ENCODE measurements at places on chromosomes 5 and 9. TPM values are rescaled to one million over a fixed set of nuclear protein-coding genes. Genes with fewer than 3 reads are reported as not detected.
A peak's percentile ranks its signal among the peaks of the same experiment; 100 is the strongest.

DNA sequence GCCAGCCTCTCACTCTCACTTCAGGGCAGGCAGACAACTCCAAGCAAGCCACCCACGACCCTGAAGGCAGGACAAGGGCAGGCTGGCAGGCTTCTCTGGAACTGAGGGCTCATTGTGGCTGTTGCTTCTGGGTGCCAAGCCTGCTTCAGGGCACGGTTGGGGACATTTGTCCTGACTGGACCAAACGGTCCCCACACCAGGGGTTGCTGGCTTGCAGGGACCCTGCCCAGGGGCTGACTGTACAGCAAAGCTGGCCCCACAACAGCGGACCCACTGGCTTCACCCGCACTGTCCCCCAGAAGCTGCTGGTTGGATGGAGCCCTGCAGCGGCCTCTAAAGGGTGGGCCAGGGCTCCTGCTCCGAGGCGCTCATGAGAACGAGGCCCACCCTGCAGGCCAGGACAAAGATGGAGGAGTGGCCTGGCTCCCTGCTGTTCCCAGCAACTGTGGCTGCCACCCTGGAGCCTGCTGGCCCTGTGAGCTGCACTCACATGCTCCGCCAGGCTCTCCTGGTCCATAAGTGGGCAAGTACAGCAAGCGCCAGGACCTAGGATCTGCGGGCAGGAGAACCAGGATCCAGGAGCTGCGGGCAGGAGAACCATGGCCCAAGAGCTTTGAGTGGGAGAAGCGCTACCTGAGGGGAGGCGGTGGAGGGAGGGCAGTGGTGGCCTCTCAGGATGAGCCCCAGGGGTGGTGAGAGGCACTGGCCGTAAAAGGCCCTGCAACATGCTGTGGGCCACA lies 34.4 kb upstream of the NSMF start:
- peak; percentile 55 for DNase-seq

RAD50 gene
- 31.3 TPM for total RNA-seq

GRCh38 chr5:92917044-92917443 lies 664.0 kb downstream of the NR2F1-AS1 start:
- no peak for DNase-seq

PITX1 gene
- total RNA-seq = 0.97 TPM

PCDHGA10 gene
- total RNA-seq = 6.6 TPM

INSYN2B gene
- 0.19 TPM for total RNA-seq

TMEM215 gene
- total RNA-seq = not detected

C1QTNF3 gene
- 11.9 TPM for total RNA-seq

- peak; percentile 72 for DNase-seq
Observed at GRCh38 chr9:132585954-132586829, 3.8 kb downstream of the BARHL1 start.

DNA sequence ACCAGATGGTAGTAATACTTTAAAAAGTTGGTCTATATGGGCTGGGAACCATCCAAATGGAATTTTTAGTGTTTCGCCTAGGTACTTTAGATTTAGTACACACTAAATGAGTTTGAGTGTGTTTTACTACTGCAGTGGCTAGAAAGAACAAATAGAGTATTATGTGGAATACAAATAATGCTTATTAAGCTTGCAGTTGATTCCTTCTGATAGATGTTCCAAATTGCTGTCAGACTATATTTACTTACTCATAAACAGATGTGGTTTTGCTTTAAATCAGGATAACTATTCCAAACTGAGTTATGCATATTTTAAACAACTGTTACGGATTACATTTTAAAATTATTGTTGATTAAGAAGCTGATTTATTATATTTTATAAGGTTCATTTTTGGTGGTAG lies 103.3 kb downstream of the ZSWIM6 start:
- DNase-seq = no peak

HTR4 gene
- 0.32 TPM for total RNA-seq

GIN1 gene
- 8.6 TPM for total RNA-seq

DNA sequence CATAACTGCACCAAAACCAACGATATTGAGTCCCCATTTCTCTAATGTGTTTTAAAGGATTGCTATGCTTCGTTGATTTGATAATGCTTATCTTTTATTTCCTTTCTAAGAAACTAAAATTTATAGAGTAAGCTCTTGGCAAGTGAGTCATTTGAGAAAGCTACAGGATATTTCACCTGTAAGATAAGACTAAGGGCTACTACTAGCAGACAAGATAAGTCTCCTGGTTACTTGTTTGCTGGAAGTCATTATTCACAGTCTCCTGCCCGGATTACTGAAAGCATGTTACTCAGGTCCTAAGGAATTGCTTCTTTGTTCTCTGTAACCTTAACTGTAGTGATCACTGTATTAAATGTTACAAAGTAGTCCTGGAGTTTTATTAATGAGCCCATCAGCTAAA lies 315.9 kb upstream of the RASA1 start:
- DNase-seq = no peak

DNA sequence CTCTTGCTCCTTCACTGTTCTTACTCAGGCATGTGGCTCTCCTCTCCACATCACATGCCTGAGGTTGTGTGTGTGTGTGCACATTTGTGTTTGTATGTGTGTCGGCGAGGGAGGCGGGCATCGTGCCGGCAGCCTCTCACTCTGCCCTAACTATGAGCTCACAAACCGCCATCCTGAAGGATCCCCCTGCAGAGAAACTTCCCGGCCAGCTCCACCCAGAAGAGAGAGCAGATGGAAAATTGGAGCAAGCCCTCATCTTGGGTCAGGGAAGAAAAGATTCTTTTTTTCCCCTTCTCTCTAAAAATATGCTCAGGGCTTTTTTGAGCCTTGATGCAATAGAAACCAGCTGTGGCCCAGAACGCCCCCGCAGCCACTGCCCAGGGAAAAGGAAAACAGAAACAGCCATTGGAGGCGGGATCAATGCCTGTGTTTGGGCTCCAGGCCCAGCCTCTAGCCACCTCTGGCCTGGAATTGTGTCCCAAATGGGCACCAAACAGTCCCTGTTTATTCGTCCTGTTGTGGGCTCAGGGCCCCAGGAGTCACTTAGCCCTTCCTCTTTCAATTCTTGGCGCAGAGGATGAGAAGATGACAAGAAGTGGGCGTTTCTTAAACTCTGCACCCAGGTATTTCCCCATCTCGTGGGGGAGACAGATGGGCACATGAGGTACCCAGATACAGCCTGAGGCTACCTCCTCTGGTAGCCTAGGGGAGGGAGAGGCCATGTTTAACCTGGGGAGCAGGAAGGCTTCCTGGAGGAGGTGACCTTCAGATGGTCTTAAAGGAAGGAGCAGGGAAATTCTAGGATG lies 151.5 kb downstream of the RGS3 start:
- peak; percentile 92 for DNase-seq

- no peak for DNase-seq
Observed at GRCh38 chr5:178196986-178197385, 7.3 kb upstream of the HNRNPAB start.

DNA sequence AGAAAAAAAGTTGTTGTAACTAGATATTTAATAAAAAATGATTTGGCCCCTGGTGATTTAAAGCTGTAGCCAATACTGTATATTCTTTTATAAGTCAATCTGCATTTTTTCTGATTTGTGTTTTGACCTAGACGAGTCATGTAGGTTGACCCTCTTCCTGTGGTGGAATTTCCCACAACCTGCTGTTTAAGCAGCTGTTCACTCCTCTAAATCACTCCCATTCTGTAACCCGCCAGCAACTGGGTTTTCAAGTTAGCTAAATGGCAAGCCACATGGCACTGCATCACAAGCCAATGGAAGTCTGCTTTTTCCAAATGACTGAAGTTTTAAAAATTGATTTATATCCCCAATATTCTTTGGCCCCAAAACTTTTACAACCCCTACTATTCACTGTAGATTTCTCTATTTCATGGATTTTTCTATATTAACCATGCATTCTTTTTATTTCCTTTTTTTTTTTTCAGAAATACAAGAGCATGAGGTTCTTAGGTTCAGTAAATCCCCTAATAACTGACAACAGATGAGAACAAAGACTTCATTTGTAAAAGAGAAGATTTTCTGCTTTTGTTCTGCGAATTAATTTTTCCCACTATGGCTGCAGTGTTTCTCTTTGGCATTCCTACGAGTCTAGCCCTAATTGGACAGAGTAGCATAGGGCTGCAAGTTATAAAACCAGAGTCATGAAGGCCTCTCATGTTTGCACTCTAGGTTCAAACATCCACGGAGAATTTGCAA lies 184.5 kb upstream of the TLE4 start:
- DNase-seq = no peak

GRCh38 chr9:18683851-18684250 lies 209.9 kb downstream of the ADAMTSL1 start:
- no peak for DNase-seq

ZDHHC11B gene
- total RNA-seq = 14.9 TPM

DNA sequence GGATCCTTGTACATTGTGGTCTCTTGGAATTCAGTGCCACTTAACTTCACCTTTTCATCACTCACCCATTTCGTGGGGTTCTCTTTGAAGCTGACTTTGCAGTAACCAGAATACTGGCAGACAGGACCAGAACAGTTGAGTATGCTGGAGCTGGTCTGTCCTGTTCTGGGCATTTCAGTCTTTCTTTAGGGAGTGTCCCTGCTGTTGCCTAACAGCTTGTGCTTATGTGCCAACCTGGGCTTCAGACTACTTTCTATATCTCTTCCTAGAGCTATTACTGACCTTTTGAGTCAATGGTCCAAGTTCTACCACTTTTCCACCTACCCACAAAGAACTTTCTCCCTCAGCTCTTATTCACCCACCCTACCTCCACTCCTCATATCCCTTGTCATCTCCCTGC lies 10.0 kb upstream of the INSL6 start:
- no peak for DNase-seq

GRCh38 chr5:77483682-77484081 lies 8.4 kb downstream of the WDR41 start:
- DNase-seq = no peak

DNA sequence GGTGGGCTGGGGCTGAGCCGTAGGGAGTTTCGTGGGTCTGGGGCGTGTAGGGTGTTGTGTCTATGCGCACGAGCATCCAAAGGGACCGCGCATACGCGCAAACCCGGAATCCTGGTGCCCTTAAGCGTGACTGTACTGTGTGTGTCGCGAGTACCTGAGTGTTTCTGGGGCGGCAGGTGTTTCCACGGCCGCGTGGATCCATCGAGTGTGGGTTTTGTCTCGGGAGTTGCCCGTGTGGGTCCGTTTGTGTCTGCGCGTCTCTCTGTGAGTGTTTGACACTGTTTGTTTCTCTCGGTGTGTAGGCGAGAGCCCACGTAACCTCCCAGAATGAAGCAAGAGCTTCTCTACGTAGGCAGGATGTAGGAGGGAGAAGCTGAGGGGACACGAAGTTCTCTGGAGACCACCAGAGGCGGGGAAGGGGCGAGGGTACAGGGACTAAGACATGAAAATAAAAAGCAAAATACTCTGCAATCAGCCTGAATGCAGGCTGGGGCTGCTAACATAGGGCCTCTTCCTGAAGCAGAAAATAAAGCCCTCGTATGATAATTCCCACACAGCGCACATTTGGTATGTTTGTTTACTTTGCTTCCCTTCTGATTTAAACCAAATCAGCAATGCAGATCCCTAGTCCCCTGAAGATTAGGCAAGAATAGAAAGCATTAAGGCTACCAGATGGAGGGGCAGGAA lies 588 bp upstream of the BRINP1 start:
- no peak for DNase-seq

KCNV2 gene
- total RNA-seq = not detected

DNA sequence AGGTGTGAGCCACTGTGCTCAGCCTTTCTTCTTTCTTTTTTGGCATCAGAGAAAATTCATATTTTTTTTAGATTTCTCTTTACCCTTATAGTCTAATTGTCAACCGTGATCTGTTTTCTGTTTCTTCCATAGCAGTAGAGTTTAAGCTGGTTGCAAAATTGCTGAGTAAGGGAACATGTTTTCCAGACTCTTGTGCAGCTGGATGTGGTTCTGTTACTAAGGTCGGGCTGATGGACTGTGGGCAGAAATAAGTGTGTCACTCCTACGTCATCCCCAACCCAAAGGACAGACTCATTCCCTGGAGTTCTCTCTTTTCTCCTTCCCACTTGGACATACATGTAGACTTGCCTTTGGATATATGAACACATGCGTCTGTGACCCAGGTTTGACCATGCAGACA lies 64.1 kb upstream of the GOLM1 start:
- DNase-seq = no peak

DNA sequence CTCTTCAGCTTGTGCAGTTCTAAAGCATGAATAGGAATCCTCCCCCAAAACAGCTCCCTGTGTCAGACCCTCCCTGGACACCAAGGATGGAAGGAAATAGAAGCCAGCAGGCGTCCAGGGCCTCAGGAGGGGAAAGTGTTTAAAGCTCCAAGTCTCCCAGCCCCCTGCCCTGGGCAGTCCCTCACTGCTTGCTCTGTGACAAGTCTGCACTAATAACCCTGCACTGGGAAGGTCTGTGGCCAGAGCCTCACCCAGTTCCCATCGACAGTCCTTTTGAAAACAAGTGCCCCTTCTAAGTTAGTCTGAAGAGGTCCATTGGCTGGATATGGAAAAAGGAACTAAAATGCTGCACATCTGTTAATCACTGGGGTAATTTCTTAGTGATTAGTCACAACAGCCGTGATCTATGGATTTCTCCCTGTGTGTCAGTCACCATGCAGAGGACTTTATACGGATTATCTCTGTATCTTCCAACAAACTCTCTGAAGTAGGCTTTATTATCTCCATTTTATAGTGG lies 195.3 kb downstream of the FBXL7 start:
- no peak for DNase-seq

DNA sequence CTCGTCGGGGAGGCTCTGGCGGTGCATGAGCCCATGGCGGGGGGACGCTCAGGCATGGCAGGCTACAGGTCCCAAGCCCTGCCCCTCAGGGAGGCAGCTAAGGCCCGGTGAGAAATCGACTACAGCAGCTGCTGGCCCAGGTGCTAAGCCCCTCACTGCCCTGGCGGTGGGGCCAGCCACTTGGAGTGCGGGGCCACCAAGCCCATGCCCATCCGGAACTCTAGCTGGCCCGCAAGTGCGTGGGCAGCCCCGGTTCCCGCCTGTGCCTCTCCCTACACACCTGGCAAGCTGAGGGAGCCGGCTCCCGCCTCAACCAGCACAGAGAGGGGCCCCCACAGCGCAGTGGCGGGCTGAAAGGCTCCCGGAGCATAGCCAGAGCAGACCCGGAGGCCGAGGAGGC lies 1896.9 kb upstream of the CDH6 start:
- peak; percentile 68 for DNase-seq

GRCh38 chr5:151970885-151971284 lies 46.2 kb upstream of the GLRA1 start:
- no peak for DNase-seq

SPINK4 gene
- not detected for total RNA-seq

DNA sequence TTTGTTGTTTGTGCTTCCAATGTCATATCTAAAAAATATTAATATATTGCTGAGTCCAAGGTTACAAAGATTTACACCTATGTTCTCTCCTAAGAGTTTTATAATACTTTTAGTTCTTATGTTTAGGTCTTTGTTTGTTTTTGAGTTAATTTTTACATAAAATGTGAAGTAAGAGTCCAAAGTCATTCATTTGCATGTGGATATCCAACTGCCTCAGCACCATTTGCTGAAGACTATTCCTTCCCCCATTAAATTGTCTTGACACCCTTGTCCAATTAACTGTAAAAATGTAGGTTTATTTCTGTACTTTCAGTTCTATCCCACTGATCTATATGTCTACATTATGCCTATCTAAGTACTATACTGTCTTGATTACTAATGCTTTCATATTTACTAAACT lies 35.7 kb downstream of the TTC33 start:
- no peak for DNase-seq
